ENCODE measurements at places on chromosomes 1 and 21.
A peak's percentile ranks its signal among the peaks of the same experiment; 100 is the strongest.

DNA sequence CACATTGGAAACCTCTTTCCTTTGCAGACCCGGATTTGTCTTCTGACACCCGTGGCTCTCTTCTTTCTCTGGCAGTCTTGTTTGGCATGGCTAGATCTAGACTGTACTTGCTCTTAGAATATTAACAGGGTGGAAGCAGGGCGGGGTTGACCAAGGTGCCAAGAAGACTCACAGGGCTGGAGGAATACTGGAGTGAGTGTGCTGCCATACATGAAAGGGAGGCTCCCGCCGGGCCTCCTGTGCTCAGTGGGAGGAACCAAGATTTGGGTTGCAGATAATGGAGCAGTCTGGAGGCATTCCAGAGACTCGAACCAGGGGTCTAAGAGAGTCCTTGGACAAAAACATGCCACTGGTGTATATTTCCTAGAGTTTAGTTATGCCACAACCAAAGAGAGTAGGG lies 27.6 kb upstream of the SNX27 start:
- no peak for DNase-seq

- DNase-seq = peak; percentile 80
These were observed 490 bp downstream of the SERINC2 start for GRCh38 chr1:31413405-31414001.

GRCh38 chr1:27306892-27307761 lies 14.8 kb upstream of the TMEM222 start:
- peak; percentile 59 for DNase-seq

GRCh38 chr1:162987866-162988265 lies 81.3 kb upstream of the RGS4 start:
- DNase-seq = no peak

DNA sequence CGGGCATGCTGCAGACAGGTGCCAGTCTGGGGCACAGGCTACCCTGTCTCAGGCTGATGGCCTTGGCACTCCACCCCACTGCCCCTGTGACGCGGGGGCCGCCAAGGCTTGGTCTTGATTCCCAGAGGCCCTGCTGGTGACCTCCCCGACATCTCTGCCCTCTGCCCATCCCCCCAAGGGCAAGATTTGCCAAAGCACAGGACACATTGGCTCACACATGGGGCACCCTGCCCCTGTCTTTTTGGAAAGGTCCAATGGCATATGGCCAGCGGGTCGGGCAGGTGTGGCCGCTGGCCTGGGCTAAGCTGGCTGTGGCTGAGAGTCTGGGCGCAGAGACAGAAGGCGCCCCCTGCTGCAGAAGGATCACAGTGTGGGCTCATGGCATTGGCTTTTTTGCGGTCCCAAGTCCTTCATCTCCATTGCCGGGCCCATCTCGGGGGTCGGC lies 4.6 kb downstream of the MIB2 start:
- DNase-seq = peak; percentile 62

- no peak for DNase-seq
These were observed 14.2 kb upstream of the LRRC8D start for GRCh38 chr1:89806616-89807015.

DNA sequence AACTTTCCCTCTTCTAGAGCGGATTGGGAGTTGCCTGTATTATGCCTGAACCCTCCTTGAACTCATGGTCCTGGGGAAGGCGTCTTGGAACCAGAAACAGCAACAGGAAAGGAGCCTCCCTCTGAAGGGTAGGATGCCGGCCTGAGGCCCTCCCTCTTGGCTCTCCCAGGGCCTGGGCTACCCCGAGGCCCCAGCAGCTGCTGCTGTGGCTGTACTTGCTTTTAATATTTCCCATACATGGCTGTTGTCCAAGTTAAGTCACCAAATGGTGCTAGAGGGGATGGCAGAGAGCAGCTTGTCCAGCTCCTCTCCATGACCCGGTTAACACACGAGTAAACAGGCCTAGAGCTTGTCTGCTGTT lies 10.5 kb downstream of the CHRNB2 start:
- no peak for DNase-seq

GRCh38 chr1:151568626-151569088 lies 28.5 kb downstream of the TUFT1 start:
- DNase-seq = no peak

GRCh38 chr1:200428482-200429205 lies 18.8 kb upstream of the ZNF281 start:
- DNase-seq = no peak

- no peak for DNase-seq
These were observed 7.2 kb downstream of the FAAH start for GRCh38 chr1:46401154-46401913.

GRCh38 chr1:40162753-40163441 lies 1.7 kb downstream of the RLF start:
- DNase-seq = no peak

- DNase-seq = no peak
These were observed 49.4 kb upstream of the PARP1 start for GRCh38 chr1:226457307-226457712.

DNA sequence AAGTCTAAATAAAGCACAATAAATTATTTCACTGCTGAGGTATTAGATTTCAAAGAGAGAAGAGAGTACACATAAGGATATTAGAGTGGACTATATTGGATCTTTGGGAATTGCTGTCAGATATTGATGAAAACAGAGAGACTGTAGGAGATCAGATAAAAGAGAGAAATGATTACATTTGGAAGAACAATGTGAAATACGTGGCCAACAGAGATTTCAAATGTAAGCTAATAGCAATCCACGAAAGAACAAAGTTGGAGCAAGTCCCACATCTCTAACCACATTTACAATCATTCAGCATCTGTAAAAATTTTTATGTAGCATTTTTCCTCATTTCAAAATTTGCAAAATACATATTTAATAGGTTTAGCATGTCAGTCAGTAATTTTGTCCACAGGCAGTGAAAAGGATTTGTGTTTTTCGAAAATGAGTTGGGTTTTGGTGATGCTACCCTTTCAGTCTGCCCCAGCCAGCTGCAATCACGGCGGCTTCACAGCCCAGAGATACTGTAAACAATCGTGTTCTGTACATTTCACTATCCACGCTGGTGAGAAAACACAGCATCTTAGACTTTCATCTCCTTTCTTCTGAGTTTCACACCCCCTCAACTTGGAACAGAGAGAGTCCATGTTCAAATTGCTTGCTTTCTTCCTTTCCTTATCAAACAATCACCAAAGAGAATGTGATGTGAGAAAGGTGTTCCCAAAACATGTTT lies 209.1 kb upstream of the LYPLAL1 start:
- no peak for DNase-seq

GRCh38 chr1:1594602-1595260 lies 5.2 kb downstream of the FNDC10 start:
- peak; percentile 76 for DNase-seq

GRCh38 chr21:25934771-25935224 lies 200.0 kb downstream of the GABPA start:
- DNase-seq = no peak

- DNase-seq = no peak
These were observed 63.5 kb downstream of the TCP10L start for GRCh38 chr21:32521736-32522355.

- DNase-seq = no peak
These were observed 71.1 kb downstream of the IER5 start for GRCh38 chr1:181159451-181160140.

- DNase-seq = no peak
These were observed 47.1 kb downstream of the EXTL2 start for GRCh38 chr1:100847361-100848082.

- no peak for DNase-seq
These were observed 130.7 kb upstream of the PRMT6 start for GRCh38 chr1:106925750-106926149.
